Kidney (tissue), 22 donors: ENCODE measurements at places on chromosomes 11 and 22.
A peak's percentile ranks its signal among the peaks of the same experiment; 100 is the strongest.

- DNase-seq = peak; percentile 58
These were observed 1.2 kb downstream of the BID start for GRCh38 chr22:17772958-17773605.

DNA sequence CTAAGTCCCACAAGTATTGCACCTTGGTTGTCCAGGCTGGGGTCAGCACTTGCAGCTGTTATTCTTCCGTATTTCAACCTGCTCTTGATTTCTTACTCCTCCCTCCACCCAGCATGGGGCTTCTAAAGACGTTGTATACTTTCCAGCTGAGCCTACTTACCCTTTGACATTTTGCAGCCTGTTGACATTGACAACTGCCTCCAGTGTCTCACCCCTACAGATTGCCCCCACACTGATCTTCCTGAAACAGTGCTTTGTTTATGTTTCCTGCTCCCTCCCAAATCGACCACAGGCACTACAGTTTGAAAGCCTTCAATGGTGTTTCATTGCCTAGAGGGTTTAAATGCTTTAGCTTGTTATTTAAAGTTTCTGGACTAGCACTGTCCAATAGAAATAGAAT is 56.6 kb downstream of the FAM83F start:
- DNase-seq = no peak

DNA sequence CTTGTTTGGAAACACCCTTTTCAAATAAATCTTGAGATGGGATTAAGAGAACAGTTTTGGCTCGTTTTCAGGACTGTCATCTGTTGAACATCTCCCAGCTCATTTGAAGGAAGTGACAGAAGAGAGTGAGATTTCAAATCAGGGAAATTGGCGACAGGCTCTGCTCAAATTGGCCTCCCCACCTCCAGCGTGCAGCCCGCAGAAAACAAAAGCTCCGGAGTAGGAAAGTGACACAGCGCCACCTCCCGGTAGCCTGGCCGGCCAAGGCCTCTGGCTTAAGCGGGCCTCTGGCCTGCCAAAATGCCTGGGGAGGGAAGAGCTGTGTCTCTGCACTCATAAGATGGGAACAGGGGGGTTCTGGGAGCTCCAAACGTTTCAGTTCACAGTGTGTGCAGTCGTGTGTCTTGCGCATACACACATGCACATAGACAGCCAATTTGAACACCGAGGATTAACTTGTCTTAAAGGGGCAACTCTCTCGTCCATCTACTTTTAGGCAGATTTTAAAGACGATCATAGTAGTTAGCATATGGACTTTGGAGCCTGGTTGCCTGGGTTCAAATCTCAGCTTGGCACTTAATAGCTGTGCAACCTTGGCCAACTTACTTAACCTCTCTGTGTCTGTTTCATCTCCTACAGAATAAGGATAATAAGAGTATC is 132.7 kb upstream of the RCN1 start:
- DNase-seq = no peak

DNA sequence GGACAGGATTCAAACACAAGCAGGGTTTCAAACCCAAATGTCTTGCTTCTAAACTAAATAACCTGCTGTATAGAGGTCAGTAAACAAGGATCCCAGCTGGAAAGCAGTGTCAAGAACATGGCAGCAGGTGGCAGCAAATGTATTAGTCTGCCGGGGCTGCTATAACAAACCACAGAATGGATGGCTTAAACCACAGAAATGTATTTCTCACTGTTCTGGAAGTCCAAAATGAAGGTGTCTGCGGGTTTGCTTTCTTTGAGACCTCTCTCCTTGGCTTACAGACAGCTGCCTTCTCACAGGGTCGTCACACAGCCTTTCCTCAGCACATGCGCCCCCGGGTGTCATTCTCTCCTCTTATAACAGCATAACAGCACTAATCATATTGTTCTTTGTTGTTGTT is 65.1 kb upstream of the LRRC55 start:
- peak; percentile 14 for DNase-seq

DNA sequence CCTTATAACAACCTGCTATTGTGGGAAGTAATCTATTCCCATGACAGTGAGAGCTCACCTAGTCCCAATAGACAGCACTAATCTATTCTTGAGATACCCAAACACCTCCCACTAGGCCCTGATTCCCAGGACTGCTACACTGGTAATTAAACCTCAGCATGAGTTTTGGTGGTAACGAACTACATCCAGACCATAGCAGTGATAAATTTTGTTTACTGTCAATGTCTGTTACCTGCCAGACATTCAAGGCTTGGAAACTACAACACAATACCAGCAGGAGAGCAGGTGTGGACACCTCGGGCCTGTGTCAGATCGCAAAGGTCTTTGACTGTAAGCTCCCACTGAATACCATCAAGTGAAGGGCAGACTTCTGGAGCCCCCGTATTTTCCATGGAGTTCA is 187.1 kb downstream of the ARHGAP42 start:
- no peak for DNase-seq
